ENCODE measurements at places on chromosomes 1 and 21.

- no peak for DNase-seq
Observed at GRCh38 chr1:58884706-58885661, 101.1 kb upstream of the JUN start.

- no peak for DNase-seq
Observed at GRCh38 chr1:3688356-3689137, 36.2 kb downstream of the TP73 start.

DNA sequence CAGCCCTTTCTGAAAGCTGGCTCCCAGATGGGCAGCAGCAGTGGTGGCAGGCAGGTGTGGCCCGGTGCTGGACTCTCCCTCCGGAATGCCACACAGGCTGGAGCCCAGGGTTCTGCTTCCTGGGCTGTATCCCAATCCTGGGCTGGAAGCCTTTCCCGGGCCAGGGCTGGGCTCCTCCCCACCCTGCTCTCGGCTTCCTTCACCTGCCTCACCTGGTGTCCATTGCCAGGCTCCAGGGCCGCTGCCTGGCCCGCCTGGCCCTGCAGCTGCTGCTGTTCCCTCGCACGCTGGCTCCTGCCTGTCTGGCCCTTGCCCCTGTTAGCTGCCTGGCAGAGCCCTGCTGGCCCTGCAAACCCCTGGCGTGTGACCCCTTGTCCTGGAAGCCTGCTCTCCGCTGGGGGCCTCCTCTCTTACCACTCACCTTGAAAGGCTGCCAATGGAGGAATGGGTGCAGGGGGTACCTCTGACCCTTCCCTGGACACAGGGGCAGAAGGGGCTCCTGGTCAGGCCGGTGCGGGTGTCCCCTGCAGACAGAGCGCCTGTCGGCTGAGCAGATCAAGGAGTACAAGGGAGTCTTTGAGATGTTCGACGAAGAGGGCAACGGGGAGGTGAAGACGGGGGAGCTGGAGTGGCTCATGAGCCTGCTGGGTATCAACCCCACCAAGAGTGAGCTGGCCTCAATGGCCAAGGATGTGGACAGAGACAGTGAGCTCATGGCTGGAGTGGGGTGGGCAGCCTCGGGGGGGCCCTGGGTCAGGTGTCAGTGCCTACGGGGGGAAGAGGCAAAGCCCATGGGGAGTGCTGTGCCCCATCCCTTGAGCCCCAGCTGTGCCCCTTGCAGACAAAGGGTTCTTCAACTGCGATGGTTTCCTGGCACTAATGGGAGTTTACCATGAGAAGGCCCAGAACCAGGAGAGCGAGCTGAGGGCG is 1.1 kb downstream of the CALML6 start:
- no peak for DNase-seq

DNA sequence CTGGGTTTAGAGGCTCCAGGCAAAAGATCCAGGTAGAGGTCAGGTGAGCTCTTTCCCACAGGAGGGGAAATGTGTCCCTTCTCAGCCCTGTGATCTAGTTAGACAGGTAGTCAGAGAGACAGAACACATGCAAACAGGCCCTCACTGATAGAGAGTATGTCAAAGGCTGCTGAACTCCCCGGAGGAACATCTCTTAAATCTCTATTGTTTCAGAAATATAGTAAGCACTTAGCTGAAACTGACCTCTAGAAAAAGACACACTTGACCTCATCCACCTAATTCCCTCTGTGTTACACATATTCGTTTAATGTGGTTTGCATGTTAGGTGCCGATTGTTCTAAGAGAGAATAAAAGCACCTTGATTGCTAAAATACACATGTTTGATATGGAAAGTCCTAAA is 23.3 kb downstream of the SUSD4 start:
- no peak for DNase-seq

DNA sequence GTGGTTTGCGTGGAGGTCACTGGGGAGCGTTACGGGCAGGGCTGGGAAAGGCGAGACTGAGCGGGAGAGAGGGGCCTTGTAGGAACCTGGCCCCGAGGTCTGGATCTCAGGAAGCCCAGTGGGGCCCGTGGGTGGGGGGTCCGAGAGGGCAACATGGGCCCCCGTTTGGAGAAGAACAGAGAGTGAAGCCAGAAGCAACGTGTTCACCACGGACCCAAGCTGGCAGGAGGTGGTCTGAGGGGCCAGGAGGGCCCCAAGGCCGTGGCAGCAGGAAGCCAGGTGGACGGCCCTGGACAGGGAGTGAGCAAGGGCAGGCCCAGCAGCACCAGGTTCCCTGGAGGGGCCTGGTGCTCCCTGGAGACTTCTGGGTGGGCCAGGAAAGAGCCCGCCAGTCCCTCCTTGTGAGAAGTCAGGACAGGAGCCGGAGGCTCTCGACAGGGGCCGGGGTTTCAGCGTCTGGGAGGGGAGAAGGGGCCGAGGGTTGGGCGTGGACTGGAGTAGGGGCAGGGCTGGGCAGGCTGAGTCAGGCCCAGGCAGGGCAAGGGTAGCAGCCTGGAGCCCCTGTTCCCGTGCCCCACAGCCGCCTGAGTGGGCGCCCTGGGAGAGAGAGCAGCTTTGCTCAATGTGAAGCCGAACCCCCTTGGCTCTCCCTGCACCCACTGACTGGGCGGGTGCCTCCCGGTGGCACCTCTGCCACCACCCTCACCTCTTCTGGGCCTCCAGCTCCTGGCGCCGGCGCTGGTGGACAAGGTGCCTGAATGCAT is 33.5 kb downstream of the CFAP74 start:
- DNase-seq = no peak

DNA sequence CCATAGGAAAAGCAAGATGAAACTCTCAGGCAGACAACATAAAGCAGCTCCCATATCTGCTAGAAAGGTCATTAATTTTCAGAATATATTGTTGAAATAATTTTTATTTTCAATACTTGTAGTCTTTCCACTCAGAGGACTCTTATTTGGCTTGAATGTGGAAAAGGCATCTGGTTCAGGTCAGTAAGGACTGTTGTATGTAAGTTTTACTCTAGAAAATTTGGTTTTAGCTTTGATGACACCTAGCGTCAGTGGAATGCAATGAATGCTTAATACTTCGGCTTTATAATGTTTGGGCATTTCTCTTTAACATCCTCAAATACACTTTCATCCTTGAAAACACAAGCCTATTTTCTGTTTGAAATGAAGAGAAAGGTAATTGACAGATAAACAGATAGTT is 63.3 kb downstream of the LRRC40 start:
- peak; percentile 61 for DNase-seq

DNA sequence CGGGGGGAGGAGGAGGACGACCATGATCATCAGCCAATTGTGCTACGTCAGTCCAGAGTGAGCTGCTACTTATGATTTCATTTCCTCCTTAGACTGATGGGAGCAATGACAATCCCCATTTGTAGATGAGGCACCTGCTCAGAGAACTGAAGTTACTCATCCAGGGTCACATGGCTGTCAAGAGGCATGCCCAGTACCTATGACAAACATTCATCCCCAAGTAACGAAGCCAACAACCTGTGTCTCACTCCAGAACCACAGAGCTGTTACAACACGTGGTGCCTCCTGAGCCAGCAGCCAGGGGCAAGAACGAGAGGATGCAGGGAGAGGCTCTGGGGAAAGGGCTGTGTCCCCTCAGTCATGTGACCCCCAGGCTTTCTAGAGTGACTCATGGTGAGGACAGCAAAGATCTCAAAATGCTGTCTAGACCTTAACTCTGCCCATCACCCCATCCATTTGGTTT is 93.6 kb downstream of the SIM2 start:
- DNase-seq = peak; percentile 11

- no peak for DNase-seq
Observed at GRCh38 chr1:34070201-34070836, 94.7 kb downstream of the CSMD2 start.

GRCh38 chr21:38327984-38328383 is 71.2 kb downstream of the KCNJ15 start:
- no peak for DNase-seq

DNA sequence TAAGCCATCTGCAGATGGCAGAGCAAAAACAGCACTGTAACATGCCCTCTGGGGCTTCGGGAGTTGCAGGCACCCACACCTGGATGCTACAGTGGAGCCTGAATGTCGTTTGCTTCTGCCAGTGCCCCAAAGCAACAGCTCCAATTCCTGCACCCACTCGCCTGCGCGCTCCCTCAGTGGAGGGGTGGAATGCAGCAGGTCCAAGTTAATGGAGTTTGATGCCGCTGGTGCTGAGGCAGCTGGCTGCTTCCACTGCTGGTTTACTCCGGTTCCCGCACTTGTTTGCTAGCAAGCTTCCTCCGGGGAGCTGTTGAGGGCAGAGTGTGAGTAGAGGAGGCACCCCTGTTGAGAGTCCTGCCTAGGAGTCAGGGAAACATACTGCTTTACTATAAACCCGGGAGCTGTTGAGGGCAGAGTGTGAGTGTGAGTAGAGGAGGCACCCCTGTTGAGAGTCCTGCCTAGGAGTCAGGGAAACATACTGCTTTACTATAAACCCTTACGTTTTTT is 584.0 kb upstream of the TMPRSS15 start:
- no peak for DNase-seq

- no peak for DNase-seq
Observed at GRCh38 chr1:185914089-185914488, 179.9 kb downstream of the HMCN1 start.

GRCh38 chr1:234776256-234776875 is 166.4 kb upstream of the IRF2BP2 start:
- DNase-seq = no peak

DNA sequence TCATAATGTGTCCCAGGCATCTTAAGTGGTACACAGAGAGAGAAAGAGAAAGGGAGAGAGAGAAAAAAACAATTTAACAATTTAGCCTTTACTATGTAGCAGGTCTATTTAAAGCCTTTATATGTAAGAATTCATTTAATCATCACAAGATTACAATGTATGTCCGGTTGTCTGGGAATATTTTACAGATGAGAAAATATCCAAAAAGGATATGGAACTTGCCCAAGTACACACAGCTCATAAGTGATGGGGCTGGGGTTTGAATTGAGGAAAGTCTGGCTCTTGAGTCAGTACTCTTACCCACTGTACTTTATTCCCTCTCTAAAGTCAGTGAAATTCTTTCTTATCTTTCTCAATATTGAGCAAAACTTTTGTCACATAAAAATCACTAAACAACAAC is 104.6 kb downstream of the LYPLAL1 start:
- DNase-seq = peak; percentile 41

GRCh38 chr1:110308247-110308646 is 30.9 kb upstream of the RBM15 start:
- DNase-seq = peak; percentile 86

DNA sequence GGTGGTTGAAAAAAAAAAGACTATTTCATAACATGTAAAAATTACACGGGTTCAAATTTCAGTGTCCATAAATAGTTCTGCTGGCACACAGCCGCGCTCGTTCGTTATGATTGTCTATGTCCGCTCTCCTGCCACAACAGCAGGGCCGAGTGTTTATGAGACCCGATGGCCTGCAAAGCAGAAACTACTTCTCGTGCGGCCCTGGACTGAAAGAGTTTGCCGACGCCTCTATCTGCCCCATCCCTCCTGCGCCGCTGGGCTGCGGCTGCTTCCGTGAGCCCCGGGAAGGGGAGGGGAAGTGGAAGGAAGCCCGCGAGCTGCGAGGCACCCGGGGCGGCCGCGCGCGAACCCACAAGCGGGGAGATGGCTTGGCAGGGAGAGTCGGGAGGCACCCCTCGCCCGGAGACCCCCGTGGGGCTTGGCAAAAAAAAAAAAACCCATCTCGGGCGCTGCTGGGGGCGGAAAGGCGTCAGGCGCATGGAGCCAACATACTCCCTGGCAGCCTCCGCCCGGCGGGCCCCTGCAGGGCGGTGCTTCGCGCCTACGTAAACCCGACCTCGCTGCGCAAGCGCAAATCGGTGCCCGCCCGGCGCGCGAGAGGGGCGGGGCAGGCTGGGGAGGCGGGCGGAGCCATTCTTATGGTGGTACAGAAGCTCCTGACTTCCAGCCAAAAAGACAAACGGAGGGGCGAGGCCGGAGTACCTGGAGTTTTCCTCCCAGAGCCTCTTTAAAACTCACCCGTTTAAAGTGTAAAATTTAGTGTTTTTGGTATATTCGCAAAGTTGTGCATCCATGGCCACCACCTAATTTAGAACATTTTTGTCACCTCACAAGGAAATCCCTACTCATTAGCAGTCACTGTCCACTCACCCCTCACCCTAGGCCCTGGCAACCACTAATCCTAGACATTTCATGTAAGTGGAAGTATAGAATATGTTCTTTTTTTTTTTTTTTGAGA is 8.3 kb downstream of the SLC27A3 start:
- DNase-seq = peak; percentile 93

GRCh38 chr1:156956333-156956732 is 35.9 kb downstream of the LRRC71 start:
- no peak for DNase-seq

- DNase-seq = no peak
Observed at GRCh38 chr1:182374101-182374834, 17.3 kb downstream of the GLUL start.

DNA sequence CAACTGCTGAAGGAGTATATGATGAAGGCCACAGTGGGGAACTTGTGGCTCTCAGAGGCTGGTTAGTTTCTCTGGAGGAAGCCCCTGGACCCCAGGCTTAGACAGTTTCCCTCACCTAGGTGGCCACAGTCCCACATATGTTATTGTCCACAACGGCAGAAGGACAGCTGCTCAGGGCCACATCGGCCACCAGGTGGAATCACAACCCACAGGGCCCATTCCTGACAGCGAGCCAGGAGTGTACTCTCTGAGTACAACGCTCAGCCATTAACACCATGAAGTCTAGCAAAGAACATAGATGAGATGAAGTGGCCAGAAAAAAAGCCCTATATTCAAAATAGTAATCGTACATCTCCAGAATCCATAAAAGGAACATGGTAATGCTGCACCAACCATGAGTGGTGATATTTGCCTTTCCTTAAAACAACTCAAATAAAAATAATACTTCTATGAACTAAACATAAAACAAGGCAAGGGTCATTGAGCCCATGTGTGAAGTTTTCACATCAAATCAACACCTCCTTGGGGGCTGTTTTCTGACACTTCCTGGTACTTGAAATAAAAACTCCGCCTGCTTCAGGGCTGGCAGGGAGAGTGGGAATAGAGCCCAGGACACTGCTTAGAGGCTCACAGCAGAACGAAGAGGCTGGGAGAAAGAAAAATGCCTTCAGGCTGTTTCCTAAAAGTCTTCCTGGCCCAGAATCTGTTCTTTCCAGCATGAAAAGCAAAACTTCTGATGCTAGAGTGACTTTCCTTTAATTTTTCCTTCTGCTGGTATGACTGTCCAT is 383.3 kb downstream of the HHAT start:
- DNase-seq = no peak

DNA sequence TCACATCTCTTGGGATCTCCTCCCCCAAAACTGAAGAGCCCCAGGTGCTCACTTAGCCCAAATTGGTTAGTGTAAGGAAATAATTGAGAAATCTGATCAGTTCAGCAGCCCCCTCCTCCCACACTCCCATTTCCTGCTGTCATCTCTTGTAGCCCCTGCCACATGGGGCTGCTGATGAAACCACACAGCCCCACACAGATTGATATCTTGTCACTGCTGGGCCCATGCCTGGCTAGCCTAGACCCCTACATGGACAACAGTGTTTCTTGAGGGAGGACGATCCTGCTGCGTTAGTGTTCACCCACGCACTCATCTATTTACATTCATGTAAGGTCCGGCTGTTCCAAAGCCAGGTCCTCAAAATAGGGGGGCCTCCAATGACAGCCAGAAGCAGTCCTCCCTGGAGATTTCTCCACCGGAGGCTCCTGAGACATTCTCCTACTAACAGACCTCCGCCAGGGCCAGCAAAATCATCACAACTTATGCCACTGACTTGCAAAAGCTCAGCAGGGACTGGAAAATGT is 23.9 kb upstream of the RXRG start:
- no peak for DNase-seq
